NCI-H1105 treated with DMSO at 0.1 percent for 48 hours (cell line): ENCODE measurements at places on chromosomes 7 and 10.

- DNase-seq, result no peak
Observed at GRCh38 chr7:95395755-95396135, 430 bp downstream of the PON3 start.

DNA sequence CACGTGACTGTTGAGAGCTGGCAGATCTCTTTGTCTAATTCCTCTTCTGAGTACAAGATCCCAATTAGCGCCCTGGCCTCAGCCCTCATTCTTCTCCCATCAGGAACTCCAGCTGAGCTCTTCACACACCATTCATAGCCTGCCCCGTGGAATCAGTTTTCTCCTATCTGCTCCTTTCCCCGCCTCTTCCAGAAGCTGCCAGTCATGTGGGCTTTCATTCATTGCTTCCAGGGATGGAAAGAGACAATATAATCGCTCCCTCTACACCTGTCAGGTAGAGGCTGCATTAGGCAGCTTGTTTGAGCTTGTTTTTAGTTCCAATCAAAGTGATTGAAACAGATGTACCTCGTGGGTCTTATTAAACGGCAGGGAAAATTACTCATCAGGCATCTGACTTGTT is 515.8 kb downstream of the TYW1 start:
- peak; percentile 53 for DNase-seq

DNA sequence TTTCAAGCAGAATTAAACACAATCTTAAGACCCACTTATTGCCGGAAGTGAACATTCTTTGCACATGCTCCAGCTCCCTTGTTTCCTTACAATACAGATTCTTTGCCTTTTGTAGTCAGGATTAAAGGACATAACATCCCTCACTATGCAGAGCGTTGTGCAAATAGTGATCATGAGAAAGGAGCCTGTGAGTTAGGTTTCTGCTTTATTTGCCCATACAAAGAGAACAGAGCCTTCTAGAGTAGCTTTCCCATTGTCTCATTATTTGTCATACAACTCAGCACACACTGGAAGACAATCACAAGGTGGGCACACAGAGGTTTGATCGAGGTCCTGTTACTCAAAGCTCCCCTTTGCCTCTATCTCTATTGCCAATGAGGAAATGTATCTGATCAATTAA is 48.2 kb upstream of the WDR11 start:
- DNase-seq, result no peak

GRCh38 chr7:28500138-28500537 is 87.8 kb downstream of the CREB5 start:
- DNase-seq, result no peak

DNA sequence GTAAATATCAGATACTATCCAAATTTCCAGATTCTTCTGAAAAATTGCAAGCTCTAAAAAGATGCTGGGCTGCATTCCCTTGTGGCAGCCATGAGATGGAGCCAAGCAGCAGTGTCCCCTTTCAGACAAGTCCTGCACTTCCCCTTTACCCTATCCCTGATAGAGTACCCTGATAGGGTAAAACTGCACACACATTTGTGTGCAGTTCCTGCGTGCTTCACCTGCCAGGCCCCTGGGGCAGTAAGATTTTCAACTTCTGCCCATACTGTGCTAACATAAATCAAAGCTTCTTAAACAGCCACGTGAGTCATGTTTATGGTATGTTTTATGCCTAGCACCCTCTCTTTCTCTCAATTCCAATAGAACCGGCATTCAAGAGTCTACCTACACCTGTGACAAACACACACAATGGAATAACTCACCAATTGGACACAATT is 52.2 kb downstream of the IFIT5 start:
- no peak for DNase-seq

DNA sequence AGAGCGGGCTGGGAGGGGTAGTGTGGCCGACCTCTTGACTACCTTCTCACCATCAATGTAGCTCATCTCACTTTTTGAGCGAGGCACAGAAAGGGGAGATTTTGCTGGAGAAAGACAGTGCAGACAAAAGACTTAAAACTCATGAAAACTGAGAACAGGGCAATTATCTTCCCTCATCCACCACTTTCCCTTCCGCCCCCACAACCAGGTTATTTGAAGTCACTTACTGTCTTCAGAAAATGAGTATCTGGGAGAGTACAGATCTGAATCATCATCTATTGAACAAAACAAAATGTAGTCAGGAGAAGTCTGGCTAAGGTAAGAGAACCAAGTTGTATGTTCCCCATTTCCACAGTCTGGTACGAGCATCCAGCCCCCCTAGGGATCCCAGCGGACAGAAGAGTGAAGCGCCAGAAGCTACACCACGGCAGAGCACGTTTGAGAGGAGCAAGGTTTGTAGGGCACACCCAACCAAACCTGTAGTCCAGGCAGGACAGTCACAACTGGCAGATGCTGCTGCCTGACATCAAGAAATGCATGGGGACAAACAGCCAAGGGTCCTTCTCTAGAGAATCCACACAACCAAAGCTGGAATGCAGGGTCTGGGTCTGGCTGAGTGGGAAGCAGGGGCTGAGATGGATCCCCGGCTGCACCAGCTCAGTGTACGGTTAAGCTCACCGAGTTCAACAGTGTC is 93.4 kb upstream of the PDLIM1 start:
- no peak for DNase-seq
